ENCODE measurements at places on chromosomes 5 and 9.

DNA sequence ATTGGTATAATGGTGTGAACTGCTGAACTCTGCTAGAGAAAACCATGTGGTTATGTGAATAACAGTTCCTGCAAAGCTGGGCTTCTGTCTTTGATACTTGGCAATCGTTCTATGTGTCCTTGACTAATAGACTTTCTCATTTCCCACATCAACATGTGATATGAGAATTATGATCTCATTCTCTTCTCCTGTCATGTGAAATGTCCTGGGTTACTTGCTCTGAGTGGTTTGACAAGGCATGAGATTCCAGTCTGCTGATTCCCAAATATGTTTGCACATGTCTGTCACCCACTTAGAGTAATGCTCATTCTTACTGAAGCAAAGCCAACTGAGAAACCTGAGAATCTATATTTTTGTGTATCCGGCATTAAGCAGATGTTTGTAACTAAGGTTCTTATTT lies 141.2 kb downstream of the PARP8 start:
- DNase-seq, result no peak

DNA sequence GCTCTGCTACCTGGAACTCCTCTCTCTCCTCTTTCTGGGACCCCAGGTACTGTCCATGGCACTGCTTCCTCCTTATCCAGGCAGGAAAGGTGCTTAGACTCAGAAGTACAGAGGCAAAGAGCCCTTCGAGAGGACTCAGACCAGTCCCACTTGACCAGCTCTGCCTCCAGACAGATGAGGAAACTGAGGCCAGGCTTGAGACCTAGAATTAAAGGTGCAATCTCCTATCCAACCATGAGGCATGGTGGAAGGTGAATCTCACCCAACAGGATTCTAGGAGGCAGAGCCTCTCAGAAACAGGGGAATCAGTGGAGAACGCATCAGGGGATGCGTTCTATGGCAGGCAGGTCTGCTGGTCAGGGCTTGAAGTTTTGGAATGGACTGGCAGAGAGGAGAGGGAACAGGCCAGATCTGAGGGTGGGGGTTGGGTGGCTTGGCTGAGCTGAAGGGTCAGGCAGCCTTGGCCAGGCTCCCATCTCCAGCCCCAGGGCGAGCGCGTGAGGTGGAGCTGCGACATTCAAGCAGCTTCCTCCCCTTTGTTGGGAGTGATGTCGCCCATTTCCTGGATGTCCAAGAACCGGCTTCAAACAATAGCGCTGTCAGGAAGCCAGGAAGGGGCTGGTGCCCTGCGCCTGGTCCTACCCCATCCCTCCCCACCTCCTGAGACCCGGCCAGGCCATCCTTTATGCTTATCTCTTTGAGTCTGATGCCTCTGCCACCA lies 26.2 kb downstream of the NDUFA8 start:
- no peak for DNase-seq

- no peak for DNase-seq
Measured at GRCh38 chr5:172667786-172668593, 26.9 kb downstream of the NEURL1B start.

- DNase-seq, result no peak
Measured at GRCh38 chr5:31091501-31091900, 102.0 kb upstream of the CDH6 start.

DNA sequence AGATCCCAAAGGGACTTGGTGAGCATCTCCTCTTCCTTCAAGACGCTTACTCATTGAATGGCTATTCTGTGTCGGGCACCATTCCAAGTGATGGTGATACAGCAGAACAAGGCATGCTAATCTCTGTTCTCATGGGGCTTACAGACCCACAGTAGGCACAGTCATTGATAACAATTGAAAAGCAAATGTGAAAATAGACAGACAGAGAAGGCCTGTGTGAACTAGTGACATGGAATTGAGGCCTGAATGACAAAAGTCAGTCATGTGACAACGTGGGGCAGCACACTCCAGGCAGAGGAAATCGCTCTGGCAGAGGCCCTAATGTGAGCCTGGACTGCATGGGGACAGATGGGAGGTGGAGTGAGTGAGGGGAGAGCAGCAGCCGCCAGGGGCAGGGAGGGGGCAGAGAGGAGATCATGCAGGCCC lies 70.7 kb upstream of the CPLX2 start:
- DNase-seq, result no peak

- no peak for DNase-seq
Measured at GRCh38 chr5:139120521-139120920, 77.6 kb downstream of the SIL1 start.

DNA sequence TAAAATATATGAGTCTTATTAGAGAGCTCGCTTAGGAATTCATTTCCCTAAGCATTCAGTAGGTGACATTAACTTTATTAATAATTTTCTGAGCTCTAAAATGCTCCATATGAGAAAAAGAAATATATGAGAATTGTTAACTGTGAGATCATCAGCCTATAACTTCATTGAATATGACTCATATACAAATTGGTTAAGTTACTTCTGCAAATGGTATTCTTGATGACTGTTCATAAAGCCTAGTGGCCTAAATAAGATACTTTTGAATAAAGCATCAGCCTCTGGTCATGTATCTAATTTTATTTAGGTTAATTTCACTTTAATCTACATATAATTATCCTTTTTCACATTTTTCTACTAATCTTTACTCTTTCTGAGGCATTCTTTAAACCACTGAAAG lies 710.2 kb upstream of the ACO1 start:
- DNase-seq, result no peak

GRCh38 chr5:138180183-138180782 lies 1.4 kb downstream of the KIF20A start:
- DNase-seq, result no peak

GRCh38 chr5:124395287-124395686 lies 351.2 kb downstream of the ZNF608 start:
- DNase-seq, result no peak

- DNase-seq, result no peak
Measured at GRCh38 chr5:94326586-94326985, 291.8 kb downstream of the KIAA0825 start.

DNA sequence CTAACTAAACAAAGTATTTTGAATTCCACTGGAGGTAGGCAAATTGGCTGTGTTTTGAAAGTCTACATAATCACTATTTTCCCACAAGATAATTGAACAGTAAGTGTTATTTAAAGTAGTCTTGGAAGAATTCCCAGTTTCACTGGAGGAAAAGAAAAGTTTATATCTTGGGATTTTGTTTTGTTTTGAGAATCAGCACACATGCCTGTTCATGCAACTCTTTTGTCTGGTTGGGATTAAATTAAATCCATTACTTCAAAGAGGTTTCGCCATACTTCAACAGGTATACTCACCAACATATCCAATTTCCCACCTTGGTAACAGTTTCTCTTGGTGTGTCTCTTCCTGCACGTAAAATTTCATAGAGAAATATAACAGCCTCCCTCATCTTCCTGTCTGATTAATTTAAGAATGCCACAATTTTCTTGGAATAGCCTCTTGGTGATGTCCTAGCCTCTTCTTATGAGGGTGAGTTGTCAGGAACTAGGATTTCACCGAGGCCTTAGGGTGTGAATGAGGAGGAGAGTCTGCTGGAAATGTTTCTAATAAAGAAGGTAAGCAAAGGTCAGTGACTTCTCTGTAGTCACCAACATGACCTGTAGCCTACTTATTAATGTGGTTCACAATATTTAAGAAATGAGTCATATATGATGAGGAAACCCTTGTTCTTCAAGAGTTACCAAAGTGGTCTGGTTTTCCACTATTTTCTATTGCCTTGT lies 48.1 kb downstream of the ITGA2 start:
- DNase-seq, result no peak

DNA sequence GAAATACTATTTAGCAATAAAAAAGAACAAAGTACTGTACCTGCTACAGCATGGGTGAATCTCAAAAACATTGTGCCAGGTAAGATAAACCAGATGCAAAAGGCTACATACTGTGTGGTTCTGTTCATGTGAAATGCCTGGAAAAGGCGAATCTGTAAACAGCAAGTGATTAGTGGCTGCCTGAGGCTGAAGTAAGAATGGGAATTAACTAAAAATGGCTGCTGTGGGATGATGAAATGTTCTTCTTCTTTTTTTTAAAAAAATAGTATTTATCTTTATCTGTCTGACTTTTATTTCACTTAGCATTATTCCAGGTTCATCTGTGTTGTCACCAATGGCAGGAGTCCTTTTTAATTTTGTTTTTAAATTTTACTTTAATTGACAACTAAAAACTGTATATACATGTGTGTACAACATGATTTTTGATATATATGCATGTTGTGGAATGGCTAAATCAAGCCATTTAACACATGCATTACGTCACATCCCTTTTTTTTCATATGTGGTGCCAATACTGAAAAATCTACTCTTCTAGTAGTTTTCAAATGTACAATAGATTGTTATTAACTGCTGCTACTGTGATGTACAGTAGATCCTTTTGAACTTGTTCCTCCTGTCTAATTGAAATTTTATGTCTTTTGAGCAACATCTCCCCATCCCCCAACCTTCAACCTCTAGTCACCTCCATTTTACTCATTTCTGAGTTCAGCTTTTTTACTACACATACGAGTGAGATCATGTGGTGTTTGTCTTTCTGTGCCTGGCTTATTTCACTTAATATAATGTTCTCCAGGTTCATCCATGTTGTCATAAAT lies 62.9 kb upstream of the TNFAIP8 start:
- DNase-seq, result no peak

GRCh38 chr9:27489087-27489876 lies 34.8 kb upstream of the IFNK start:
- no peak for DNase-seq

GRCh38 chr5:139848508-139849100 lies 53.0 kb downstream of the PSD2 start:
- DNase-seq, result no peak

Data from effector memory CD8-positive, alpha-beta T cell (primary cell).